CD4-positive, alpha-beta T cell treated with Interleukin-21 for 1 hour (primary cell): ENCODE measurements at places on chromosomes 5 and 9.

- DNase-seq = no peak
These were observed 198.8 kb upstream of the EFNA5 start for GRCh38 chr5:107869438-107870115.

DNA sequence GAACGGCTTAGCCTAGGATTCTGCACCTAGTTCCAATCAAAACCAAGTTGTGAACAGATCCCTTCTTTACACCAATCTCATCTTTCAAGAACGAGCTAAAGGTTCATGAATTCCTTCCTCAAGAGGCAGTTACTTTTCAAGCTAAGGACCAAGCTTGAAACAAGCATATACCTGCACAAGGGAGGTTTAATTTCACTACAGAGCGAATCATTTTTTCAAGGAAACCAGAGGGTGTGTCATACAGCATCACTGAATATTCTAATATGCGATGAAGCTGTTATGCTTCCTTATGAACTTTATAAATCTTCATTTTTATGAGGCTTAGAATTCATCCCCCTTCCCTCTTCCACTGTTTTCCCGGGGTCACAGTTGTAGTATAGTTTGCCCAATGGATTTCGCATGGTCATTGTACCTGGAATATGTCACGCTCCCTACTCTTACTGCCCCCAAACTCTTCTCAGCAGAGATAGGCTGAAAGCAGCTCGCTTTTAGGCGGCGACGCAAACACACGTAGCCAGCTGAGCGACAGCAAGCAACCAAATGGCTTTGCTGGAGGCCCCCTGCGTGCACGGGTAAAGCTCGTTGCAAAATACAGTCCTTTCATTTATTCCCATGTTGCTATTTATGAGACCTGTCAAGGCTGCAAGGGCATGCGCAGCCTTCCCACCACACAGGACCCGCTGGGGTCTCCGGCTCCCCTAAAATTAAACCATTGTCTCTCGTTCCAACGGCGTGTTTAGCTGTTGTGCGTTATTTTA is 832 bp downstream of the LMBRD2 start:
- DNase-seq = peak; percentile 36

GRCh38 chr5:95800553-95800952 is 22.0 kb downstream of the GLRX start:
- DNase-seq = no peak

- no peak for DNase-seq
These were observed 13.9 kb downstream of the PTAR1 start for GRCh38 chr9:69745716-69746437.

GRCh38 chr5:110019780-110020179 is 330.1 kb downstream of the MAN2A1 start:
- DNase-seq = no peak

DNA sequence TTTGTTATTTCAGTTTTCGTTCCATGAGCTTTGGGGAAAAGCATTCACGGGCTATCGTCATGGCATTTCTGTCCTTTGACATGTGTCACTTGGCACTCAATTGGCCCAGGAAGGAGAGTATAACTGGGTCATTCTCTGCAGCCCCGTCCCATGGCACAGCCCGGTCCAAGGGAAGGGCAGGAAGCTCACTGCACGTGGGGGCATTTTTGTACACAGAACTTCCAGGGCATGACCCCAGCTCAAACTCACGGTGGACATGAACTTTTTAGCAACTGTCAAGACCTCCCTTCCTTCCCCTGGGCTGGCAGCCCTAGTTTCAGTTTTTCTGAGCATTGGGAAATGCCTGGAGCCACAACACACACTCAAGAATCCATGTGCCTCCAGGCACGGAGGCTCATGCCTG is 161.6 kb upstream of the PANK3 start:
- no peak for DNase-seq

GRCh38 chr5:177290816-177291596 is 12.5 kb downstream of the RAB24 start:
- no peak for DNase-seq

- DNase-seq = peak; percentile 24
These were observed 155.2 kb downstream of the MEF2C start for GRCh38 chr5:88727705-88728313.

GRCh38 chr5:84354101-84354500 is 30.6 kb downstream of the EDIL3 start:
- no peak for DNase-seq

- no peak for DNase-seq
These were observed 24.8 kb downstream of the PCSK1 start for GRCh38 chr5:96408210-96408777.

GRCh38 chr5:77139001-77139400 is 51.9 kb upstream of the ZBED3 start:
- DNase-seq = no peak

- DNase-seq = no peak
These were observed 232.0 kb downstream of the RFK start for GRCh38 chr9:76162086-76162730.

DNA sequence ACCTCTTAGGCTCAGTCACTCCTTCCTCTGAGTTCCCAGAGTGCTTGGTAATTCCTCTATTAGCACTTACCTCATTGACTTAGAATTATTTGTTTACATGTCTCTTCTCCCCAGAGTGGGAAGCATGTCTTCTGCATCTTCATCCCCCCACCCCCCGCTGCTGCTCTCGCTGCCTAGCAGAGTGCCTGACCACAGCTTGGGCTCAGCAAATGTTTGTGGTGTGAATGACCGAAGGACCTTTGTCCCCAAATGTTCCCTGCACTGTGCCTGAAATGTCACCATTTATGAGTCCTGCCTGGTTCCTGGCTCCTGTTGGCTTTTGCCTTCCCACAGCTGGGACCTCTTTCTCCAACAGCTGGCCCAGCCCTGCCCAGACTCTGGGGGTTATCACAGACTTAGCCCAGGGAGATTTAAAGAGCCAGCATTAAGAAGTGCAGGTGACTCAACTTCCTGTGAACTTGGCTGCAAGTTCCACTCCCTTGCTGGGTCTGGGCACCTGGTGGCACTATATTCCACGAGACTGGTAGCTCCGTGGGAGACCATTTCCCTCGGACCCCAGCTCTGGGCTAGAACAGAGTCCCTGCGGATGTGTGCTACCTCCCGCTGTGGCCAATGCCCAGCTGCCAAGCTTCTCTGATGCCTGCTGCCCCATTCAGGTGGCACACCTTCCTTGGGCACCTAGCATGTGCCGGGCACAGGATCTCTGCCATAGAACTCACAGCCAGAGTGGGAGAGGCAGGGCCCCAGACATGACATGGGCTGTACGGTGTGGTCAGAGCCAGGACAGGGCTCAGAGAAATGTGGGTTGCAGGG is 1.8 kb upstream of the HMCN2 start:
- no peak for DNase-seq

- peak; percentile 68 for DNase-seq
These were observed 281.5 kb downstream of the EFNA5 start for GRCh38 chr5:107389130-107389774.

DNA sequence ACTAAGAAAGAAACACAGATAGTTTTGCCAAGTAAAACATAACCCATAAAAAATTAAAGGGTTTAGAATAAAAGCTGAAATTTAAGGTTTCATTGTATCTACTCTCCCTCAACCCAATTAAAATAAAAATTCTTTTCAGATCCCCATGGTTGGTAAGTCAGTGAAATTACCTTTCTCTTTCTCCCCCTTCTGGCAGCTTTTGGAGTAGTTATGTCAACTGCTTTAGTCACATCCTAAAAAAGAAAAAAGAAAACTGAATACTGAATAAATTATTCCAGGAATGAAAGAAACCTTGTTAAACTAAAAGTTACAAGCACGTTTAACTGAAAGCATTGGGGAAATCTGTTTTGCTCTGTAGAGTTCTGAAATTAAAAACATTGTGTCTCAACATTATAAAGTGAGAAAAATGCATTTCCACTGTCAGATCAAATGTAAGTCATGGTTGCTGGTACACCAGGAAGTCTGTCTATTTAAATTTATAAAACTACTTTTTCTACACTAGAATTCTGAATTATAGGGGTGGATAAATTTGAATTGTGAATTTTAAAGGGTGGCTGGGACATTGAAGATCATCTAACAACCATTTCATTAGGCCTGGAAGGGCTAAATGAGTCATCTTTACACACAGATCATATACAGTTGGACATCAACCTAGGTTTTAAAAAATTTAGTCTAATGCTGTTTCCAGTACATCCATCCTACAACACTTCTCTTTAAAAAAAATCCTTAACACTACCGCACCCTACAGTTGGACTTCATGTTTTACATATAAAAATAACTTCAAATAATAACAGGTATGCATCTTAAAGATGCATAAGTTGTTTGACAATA is 24.7 kb downstream of the PSIP1 start:
- DNase-seq = peak; percentile 40
